CD8-positive, alpha-beta T cell (primary cell): ENCODE measurements at places on chromosomes 7 and 10.

- DNase-seq, result no peak
Measured at GRCh38 chr7:137932881-137933269, 69.0 kb downstream of the CREB3L2 start.

DNA sequence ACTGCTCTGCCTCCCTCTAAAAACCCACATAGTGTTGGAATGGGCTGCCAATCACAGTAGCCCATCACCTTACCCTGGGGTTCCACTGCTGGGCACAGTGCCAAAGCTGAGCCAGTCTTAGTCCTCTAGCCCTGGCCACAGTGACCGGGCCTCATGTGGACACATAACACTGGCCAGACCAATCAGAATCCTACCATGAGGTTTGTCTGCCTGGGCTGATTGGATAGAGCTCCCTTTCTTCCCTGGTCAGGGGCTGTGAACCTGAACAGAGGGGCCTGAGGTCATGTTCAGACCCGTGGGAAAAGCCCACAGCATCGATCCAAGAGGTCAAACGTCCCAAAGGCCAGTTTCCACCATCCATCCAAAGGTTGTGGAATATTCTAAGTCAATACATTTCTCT, 6.1 kb downstream of the DLG5 start:
- no peak for DNase-seq

DNA sequence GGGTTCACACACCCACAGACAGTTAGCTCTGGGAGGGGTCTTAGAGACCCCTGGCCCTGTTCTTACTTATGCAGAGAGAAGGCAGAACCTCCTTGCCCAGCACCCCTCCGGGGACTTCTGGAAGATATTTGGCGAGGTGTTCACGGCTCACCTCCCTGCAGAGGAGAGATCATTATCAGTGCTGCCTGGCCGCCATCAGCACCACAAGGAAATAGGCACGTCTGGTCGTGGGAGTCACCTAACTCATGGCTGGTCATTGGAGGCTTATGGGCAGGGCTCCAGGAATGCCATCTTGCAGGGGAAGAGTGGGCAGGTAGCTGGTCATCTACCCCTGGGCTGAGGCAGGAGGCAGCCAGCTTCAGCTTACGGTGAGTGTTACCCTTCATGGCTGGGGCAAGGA, 189.4 kb downstream of the RPS24 start:
- no peak for DNase-seq

DNA sequence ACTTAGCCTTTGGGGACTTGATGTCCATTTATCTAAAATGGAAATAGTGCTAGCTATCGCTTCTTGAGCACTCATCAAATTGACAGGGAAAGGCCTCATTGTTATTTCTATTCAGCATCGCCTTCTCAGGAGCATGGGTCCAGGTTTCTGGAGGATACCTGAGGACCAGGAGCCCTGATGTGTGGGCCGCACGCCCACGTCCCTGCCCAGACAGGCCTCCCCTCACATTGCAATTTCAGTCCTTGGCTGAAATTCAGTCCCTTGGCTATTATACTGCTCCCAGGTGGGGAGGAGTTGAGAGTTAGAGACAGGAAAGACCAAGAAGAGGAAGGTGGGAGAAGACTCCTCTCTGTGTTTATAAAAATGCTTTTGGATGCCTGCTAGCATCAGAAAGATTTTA, 38.9 kb downstream of the GPRIN2 start:
- no peak for DNase-seq

- no peak for DNase-seq
Measured at GRCh38 chr7:138992052-138992531, 10.9 kb upstream of the KIAA1549 start.

- DNase-seq, result no peak
Measured at GRCh38 chr10:122649903-122650302, 49.7 kb downstream of the C10orf120 start.

GRCh38 chr7:91787931-91788330, 92.6 kb downstream of the MTERF1 start:
- DNase-seq, result no peak

DNA sequence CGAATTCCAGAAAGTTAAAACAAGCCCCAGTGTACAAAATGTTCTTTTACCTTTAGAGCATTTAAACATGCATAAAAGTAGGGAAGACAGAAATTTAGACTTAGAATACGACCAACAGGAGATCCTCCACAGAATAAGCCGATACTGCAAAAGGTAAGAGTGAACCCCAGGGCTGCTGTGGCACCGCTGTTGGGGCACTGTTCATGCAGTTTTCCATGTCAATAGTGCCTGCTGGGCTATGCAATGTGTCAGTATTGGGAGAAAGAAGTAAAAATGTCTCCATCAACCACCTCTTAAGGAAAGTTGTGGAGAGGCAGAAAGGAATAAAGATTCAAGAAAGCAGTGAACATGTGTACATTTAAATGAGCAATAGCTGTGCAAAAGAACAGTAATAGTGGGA, 326.5 kb upstream of the SEMA3C start:
- no peak for DNase-seq

DNA sequence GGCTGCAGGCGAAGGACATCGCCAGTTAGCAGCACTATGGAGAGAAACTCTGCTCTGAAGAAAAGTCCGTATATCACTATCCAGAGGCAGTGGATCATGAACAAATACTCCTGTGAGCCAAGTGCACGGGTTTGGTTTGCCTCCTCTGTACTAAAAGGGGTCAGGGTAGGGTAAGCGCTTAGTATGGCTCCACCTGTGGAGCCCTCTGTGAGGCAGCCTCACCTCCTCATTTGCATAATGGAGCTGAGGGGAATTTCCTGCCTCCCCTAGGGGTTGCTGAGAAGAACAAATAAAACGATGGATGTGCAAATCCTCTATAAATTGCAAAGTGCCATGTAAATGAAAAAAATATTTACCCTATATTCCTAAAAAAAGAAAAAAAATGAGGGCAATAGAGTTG, 63.4 kb downstream of the GPR26 start:
- DNase-seq, result no peak

DNA sequence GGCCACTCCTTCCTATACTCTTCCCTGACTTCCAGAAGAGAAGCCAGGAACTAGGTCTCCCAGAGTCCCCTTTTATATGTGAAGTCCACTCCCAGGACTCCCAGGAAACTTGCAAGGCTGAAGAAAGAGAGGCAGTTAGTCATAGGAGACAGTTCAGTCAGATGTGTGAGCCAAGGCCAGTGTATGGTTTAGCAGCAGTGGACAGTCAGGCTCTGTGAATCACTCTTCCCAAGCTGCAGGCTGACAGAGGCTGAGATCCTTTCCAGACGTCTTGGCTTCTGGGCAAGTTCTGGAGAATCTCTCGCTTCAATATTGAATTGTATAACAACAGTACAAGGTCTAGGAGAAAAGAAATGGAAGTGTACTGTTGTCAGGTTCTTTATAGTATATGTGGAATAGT, 26.9 kb downstream of the BLVRA start:
- no peak for DNase-seq

GRCh38 chr7:35727571-35727970, 32.6 kb upstream of the HERPUD2 start:
- peak; percentile 68 for DNase-seq

GRCh38 chr7:115449689-115450088, 527.8 kb downstream of the MDFIC start:
- DNase-seq, result no peak

DNA sequence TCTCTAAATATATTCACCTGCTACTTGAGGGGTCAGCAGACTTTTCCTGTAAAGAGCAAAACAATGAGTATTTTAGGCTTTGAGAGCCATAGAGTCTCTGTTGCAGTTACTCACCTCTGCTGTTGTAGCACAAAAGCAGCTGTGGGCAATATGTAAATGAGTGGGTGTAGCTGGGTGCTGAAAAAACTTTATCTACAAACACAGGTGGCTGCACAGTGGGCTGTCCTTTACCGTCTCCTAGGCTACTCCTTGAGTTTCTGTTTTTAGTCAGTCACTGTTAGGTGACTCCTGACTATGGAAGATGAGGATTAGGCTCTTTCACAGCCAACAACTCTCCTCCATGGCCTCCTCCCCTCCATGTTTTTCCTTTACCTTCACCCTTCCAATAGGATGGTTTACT, 286.1 kb upstream of the C7orf33 start:
- DNase-seq, result peak; percentile 3

DNA sequence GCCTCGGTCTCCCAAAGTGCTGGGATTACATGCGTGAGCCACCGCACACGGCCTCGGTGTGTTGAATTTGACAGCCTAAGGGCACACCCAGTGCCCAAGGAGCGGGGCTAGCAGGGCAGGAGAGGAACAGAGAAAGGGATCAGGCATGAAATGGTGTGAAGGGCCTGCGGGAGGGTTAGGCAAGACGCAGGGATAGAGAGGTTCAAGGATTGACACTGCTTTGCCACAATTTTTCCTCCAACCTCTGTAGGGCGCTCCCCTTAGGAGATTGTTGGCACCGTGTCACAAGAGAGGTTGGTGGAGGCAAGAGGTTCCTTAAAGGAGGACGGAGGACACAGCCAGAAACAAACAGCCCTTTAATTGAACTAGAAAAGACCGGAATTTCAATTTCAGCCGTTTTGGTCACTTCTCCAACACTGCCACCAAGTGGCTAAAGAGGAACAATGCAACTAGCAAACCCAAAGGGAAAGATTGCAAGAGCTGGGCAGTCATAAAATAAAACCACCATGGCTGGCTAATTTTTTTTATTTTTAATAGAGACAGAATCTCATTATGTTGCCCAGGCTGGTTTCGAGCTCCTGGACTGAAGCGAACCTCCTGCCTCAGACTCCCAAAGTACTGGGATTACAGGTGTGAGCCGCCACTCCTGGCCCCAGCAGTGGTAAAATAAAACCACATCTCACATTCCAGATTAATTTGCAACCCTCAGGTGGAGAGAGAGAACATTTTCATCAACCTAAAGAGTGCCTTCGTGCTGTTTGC, 6.9 kb upstream of the CREB3L2 start:
- DNase-seq, result peak; percentile 62

DNA sequence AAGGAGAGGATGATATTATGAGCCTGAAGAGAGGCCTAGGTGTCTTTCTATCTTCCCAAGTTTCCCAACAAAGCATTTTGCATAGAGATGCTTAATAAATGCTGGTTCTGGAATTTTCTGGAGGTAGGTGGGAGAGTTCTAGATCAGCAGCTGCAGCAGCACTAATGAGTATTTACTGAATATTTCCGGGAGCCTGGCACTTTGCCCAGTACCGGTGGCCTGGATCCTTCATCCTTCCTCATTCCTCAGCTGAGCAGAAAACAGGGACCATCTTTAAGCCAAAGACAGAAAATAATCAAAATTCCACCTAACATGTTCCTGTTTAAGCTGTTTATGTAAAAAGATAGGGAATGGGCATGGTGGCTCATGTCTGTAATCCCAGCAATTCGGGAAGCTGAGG, 813.2 kb upstream of the AUTS2 start:
- no peak for DNase-seq

DNA sequence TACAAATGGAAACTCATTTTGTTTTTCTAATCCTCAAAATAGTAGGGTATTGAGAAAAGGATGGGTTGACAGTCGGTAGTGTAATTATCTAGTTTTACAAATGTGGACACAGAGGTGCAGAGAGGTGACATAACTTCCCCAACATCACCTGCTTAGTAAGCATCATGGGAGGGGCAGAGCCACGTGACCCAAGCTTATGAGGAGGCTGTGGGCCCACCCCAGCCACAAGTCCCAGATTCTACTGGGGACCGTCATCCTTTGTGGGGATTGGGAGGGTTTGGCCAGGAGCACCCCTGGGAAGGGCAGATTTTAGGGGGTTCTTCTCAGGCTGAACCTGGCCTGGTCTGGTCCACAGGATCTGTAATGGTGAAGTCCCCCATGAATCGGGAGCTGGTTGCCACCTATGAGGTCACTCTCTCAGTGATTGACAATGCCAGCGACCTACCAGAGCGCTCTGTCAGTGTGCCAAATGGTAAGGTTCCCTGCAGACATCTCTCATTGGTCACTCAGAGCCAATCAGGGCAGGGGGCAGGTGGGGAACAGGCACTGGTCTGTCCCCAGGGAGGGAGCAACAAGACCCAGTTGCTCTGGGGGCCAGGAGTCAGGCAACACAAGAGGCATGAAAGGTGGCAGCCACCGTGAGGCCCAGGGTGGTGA, 23.6 kb upstream of the VSIR start:
- no peak for DNase-seq

GRCh38 chr7:91235211-91235832, 28.9 kb upstream of the FZD1 start:
- no peak for DNase-seq

- no peak for DNase-seq
Measured at GRCh38 chr7:86592185-86592584, 51.5 kb upstream of the GRM3 start.

DNA sequence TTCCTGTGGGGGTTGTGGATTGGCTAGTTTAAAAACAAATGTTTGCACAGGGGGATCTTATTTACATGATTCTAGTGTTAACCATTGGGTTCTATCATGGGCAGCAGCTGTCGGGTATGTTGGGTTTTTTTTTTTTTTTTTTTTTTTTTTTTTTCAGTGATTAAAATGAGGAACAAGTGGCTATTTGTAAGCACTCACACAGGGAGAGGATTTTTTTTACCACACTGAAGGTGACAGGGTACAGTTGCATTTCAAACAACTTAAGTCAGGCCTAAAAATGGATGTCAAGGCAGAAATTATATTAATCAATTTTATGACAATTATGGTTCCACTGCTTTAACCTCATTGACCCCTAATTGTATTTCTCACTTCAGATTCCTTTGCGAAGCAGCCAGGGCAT, 92.8 kb downstream of the CD36 start:
- no peak for DNase-seq

DNA sequence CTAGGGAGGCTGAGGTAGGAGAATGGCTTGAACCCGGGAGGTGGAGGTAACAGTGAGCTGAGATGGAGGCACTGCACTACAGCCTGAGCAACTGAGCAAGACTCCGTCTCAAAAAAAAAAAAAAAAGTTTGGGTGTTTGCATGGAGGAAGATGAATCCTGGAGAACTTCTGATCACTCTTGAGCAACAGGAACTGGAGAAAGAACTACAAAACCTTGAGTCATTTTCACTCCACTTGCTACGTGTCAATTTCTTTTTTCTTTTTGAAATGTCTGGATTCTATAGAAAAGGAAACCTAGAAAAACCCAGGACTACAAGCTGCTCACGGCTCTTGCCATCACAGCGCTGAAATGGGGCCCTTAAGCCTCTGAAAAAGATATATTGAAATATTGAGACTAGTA, 189.6 kb upstream of the NRP1 start:
- no peak for DNase-seq

DNA sequence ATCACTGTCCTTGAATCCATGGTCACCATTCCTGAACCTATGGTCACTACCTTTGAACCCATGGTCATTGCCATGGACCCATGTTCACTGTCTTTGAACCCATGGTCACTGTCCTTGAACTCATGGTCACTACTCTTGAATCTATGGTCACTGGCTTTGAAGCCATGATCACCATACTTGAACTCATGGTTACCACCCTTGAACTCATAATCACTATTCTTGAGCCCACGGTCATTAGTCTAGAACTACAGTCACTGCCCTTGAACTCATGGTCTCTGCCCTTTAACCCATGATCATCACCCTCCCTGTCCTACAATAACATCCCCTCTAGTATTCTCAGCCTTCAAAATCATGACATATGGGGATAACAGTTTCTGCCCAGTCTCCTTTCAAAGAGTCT, 270.5 kb downstream of the CXCL12 start:
- no peak for DNase-seq
